ENCODE measurements at places on chromosomes 4 and X.
A peak's percentile ranks its signal among the peaks of the same experiment; 100 is the strongest.

GRCh38 chr4:173450281-173450680, 51.4 kb upstream of the SCRG1 start:
- DNase-seq: no peak

GRCh38 chrX:30525732-30526131, 51.8 kb downstream of the TASL start:
- DNase-seq: no peak

DNA sequence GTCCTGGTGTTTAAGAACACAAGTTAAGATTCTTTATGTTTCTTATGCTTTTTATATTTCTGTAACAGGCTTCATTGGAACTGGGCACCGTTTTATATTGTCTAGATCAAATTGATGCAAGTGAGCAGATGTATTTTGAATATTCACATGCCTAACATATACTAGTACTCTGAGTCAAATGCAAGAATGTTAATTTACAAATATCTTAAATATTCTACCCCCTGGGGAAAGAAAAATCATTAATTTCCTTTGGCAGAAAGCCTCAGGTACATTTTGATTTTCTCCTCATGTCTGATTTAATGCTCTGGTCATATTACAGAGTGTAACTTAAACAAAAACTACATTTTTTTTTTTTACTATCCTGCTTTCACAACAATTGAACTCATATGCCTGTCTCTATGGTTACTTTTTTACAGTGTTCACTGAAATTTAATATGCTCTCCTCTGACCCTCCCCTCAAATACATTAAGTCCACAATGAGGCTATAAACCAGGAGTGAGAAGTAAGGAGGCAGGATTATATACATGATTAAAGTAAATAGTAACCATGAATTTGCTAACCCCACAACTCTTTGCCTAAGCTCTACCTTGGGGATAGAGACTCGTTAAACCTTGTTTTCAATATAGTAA, 2.4 kb upstream of the NSUN7 start:
- no peak for DNase-seq

DNA sequence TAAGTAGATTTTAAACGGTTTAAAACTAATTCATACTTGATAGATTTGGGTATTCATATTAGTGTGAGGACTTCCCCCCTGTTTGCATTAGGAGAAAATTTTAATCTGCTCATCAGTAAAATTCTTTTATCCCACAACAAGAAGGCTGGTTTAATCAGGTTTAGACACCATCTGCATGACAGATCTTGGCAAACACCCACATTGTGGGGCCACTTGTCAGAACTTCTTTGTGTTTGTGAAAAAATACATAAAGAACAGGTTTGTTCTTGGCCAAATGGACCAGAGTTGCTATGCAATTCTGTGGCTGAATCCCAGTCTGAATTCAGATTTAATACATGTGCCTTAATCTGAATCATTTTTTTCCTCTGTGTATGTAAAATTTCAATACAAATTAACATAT, 121.1 kb downstream of the REPS2 start:
- DNase-seq: no peak

DNA sequence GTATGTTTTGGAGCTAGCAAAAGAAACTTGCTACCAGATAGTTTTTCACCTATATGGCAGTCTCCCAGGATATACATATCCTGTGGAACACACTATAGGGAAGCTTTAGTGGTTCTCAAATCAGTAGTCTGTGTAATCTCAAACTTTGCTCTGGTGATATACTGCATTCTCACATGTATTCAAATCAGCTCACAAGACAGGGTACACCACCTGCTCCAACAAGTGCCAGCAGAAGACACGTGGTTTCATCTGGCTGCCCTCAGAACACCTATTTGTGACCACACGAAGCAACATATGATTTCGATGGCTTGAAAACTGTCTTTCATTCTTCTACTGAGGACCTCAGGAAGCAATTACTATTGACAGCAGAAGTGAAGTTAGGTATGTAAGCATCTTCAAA, 37.7 kb downstream of the BCLAF3 start:
- DNase-seq: no peak

DNA sequence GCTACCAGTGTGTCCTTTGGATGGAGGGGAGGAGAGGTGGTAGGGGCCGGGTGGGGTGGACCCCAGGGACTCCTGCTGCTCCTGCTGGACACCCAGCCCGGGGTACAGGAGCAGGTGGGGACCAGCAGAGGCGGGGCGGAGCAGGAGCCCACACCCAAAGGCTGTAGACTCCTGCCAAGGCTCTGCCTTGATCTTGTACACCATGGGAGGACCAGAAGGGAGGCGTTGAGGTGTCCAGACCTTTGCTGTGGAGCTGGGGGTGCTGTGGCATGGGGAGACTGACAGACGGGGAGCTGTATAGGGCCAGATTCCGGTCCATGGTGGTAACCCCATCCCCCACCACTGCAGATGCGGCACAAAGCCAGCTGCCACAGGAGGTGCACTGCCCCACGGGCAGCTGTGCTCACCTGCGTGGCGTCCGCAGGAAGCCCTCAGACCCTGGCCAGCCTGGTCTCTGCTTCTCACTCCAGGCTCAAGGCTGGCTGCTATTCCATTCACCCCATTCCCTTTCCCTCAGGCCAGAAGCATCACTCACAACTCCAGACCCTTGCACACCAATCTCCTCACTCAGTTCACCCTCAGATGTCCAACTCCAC, 5.0 kb upstream of the SLC26A1 start:
- no peak for DNase-seq

GRCh38 chr4:65566473-65566872, 103.8 kb downstream of the EPHA5 start:
- DNase-seq: no peak

- no peak for DNase-seq
Measured at GRCh38 chr4:129804461-129804981, 708.6 kb downstream of the C4orf33 start.

- DNase-seq: peak; percentile 79
Measured at GRCh38 chr4:2811830-2812611, 19.1 kb downstream of the SH3BP2 start.

DNA sequence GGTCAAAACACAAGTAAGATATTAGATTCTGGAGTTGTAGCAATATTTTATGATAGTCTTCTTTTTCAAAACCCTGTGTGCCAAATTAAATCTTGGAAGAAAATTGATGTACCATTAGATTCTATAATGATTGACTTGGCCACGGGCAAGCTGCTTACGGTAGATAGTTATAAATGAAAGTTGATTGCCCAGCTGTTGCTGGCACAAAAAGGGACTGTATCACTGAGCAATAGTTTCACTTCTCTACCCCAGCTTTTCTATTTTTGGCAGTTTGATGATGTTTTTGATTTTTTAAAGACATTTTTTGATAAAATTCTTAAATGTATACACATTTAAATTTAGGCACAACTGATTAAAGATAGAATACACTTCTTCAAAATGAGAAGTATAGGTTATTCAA, 333.3 kb downstream of the TRAM1L1 start:
- no peak for DNase-seq

DNA sequence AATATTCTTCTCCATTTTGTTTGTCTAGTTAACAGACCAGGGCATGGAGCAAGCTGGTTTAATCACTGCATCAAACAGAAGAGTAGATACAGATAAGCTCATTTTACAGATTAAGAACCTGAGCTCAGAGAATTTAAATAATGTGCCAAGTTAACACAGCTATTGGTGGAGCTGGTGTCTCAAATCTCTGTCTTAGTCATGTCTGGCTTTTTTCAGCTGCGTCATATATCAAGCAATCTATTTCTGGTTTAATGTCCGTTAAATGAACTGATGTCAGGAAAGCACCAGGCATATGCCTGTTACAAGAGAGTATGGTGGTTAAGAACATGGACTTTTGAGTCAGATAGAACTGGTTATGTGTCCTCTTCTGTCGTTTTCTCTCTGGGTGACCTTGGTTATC, 79.8 kb upstream of the ADGRA3 start:
- DNase-seq: no peak

DNA sequence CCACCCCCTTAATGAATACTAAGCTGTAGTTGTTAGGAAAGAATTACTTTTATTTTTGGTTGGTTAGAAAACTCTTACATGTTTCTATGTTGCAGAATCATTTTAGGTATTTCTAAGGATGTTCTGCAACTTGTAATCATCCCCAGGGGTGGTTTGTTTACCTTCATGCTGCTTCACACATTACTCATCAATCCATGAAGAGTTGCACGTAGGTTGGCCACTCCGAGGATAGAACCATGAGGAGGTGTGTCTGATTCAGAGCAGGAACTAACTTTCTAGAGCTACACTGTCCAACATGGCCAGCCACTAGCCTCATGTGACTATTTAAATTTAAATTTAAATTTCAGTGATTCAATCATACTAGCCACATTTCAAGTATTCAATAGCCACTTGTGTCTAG, 127.2 kb upstream of the FRMPD4 start:
- no peak for DNase-seq

DNA sequence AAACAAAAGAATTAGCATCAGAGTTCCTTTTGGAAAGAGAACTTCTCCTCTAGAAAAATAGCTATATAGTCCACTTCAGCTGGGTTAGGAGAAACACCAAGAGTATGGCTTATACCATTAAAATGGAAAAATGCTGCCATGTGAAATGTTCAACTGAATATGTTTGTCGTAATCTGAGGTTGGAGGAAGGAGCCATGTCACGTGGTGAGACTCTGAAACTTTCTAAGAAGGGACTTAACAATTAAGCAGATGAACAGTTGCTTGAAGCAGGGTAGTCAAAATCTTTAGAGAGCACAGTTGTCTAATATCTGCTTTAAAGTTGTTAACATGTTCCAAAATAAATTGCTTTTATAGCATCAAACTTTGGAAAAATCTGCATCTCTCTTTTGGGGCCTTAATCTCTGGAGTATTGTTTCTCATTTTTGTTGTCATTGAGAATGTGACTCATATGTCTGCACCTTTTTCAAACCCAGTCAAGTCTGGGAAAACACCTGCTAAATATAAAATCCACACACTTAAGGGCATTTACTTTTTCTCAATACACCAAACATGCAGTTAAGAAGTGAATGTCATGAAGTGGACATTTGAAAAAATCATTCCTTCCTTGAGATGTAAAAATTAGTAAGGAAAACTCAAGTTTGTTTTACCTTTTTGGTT, 168.8 kb upstream of the PDE5A start:
- no peak for DNase-seq

DNA sequence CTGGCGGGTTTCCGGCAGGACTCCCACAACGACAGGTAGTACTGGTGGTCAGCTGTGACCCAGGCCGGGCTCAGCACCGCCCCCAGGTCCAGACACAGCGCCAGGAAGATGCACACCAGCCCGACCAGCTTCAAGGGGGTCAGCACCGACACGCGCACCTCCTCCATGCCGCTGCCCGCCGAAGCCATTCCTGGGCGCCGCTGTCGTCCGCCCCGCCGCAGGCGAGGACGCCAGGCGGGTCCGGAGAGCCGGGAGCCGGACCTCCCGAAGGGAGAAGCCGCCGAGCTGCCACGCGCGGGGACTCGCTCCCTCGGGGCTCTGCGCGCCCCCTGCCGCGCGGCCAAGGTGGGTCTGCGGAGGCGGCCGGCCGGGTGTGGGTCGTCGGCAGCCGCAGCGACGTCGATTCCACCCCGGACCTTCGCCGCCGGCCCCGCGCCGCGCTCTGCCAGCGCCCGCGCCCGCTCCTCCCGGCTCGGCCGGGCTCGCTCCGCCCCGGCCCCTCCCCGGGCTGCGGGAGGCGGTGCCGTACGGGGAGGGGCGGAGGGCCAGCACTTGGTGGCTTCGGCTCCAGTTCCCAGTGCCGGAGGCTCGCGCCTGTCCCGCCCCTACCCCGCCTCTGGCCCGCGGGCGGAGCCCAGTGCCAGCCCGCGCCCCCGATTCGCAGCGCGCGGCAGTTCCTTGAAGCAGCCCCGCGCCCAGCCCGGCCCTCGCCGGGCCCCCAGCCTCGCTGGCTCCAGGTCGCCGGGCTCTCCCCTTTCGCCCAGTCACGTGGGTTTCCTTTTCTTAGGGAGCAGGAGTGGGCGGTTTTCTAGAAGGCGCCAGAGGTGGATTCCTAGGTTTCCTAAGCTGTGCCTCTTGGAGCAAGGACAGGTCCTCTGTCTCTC, at the start of gene TMEM47:
Gene TMEM47 (minus strand): TSS at position 444 of the 884 bp plus-strand sequence. CDS start 256 bp downstream, at position 188.
- DNase-seq: no peak

GRCh38 chr4:15376594-15376993, 51.2 kb upstream of the C1QTNF7 start:
- no peak for DNase-seq

DNA sequence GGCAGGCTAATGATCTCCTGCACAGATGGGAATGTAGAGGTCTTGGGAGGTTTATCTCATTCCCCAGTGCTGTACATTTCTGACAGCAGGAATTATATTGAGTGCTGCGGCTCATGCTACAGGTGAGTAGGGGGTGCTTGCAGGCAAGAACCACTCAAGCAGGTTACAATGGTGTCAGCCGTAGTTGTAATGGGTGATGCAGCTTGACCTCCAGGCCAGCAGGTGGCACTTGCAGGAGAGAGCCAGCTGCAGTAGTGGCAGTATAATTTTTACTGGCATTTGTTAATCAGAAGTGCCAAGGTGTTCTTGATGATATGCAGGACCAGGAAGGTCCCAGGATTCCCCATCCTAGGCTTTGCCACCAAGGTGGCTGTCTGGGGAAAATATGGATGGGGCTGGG, 759.6 kb upstream of the NDST4 start:
- no peak for DNase-seq

GRCh38 chr4:117660668-117661067, 373.6 kb upstream of the NDST3 start:
- DNase-seq: no peak

GRCh38 chr4:145230726-145231125, 50.3 kb upstream of the OTUD4 start:
- DNase-seq: no peak

DNA sequence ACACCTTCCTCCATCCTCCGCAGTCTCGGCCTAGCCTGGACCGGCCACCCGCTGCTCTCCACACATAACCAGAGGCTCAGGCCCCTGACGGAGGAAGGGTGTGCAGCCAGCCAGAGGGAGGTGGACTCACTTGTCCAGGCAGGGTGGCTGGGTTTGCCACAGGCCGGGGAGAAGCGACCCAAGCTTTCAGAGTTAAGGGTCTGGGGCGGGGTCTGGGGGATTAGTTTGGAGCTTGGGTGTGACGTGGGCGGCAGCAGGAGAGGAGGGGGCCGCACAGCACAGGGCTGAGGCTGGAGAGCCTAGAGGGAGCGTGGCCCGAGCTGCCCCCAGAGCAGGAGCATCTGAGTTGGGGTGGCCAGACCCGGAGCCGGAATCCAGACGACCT, 22.4 kb upstream of the CPLX1 start:
- DNase-seq: no peak

DNA sequence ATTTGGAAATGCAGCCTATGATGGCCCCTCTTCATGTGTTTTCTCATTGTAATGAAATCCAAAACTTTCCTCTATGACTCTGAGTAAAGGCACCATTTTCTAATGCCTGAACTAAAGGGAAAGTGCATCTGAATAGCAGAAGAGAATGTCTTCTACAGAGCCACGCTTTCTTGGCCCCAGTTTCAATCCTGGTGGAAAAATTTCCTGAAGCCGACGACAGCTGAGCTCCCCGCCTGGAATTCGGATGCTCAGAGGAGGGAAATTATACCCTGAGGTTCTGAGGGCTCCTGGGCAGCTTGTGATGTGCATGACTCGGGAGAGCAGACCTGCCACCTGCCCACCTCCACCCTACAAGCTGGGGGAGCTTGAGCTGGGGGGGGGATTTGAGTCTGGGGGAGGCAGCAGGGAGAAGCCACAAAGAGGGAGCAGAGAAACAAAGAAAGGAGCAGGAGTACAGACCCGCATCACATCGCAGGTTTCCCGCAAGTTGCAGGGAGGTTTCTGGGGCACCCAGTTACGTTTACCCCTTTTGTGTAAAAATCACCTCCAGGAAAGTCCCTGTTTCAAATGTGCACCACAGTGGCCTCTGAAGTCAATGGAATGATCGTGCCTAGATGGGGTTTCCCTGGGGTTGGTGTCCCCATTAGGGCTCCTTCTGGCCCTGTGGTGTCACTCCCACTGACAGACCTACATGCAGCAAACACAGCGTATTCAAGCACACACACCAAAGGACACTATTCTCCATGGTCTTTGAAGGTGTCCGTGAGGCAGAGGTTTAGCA, 145.6 kb upstream of the RBPJ start:
- DNase-seq: no peak

Data from activated CD4-positive, alpha-beta T cell treated with anti-CD3 and anti-CD28 coated beads, Interleukin-2, amount 50 U/mL, for 48 hours (primary cell).